NCI-H774 (cell line): ENCODE measurements at places on chromosomes 6 and 20.

GRCh38 chr6:101397199-101397598 is 3.7 kb downstream of the GRIK2 start:
- DNase-seq: peak; percentile 10

- DNase-seq: no peak
Measured at GRCh38 chr20:58895448-58896180, 43.1 kb downstream of the GNAS start.

GRCh38 chr6:73121421-73121993 is 103.8 kb downstream of the KHDC1L start:
- no peak for DNase-seq

- no peak for DNase-seq
Measured at GRCh38 chr6:82492134-82492533, 128.5 kb downstream of the TPBG start.

DNA sequence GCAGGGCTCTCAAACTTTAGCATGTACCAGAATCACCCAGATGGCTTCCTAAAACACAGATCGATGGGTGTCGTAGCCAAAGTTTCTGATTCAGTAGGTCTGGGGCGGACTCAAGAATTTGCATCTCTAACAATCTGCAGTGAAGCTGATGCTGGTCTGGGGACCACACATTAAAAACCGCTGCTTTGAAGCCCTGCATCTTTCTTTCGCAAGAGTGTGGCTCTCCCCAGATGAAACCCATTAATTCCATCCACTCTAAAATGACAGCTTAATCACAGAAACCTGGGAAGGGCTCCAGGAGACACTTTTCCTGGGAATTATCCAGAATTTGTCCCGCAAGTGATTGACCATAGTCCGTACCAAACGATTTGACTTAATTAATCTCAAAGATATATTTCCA is 319.8 kb upstream of the PLCB4 start:
- DNase-seq: no peak

- no peak for DNase-seq
Measured at GRCh38 chr6:157868835-157869234, 45.8 kb downstream of the SNX9 start.

- no peak for DNase-seq
Measured at GRCh38 chr6:87230801-87231200, 75.4 kb downstream of the ZNF292 start.

GRCh38 chr6:2626401-2626800 is 124.3 kb downstream of the MYLK4 start:
- DNase-seq: no peak

DNA sequence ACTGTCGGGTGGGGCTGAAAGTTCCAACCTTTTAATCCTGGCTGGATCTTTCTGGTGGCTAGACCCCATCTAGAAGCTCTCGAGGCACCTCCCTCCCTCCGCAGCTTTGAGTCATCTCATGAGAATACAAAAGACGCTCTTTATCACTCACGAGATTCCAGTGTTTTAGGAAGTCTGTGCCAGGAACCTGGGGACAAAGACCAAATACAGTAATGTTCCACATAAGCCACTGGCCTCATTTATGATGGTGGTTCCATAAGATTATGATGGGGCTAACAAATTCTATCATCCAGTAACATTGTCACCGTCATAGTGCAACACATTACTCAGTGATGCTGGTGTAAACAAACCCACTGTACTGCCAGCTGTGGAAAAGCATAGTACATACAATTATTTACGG is 48.7 kb downstream of the NCOA7 start:
- DNase-seq: no peak

DNA sequence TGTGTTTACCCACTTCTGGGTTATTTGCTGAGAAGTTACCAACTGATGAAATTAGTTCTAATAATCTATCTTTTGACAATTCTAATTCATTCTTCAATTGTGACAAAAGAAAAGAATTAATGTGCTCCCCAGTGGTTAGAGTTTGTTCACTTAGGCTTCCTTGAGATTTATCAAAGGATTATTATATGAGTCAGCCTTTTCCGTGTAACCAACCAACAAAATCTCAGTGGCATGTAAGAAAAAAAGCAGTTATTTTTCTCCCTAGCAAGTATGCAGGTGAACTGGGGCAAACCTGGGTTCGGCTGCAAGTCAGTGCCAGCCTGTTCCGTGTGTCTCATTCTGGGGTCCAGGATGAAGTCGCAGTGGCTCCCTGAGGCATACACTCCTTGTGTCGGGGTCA is 28.8 kb upstream of the HIVEP1 start:
- no peak for DNase-seq
